ENCODE measurements at places on chromosomes 12 and 14.

DNA sequence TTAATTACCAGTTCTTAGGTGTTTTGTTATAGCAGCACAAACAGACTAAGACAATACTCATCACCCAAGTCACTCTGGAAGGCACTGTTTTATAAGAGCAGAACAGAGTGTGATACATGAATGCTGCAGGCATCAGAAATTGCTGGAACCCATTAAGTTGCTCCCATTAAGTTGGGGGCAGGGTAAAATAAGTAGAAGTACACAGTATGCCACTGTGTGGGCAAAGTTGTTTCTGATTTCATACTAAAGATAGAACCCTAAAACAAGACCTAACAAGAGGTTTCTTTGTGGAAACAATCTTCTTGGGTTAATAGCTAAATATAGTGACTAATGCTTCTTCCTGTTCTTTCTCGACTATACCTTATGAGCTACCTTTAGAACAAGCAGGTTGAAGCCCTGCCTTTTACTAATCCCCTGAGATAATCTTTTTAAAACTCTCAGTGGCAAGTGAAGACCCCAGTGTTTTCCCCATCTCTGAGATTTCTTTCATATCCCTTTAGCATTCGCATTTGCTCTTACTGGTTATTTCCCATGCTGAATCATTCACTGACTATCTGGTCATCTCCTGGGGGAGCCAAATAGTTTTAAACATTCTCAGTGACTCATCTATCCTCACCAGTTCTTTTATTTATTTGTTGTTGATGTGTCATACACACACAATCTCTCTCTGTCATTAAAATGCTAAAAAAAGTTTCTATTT is 52.3 kb downstream of the SOCS2 start:
- no peak for DNase-seq

GRCh38 chr12:24741216-24741615 is 207.7 kb downstream of the BCAT1 start:
- no peak for DNase-seq

DNA sequence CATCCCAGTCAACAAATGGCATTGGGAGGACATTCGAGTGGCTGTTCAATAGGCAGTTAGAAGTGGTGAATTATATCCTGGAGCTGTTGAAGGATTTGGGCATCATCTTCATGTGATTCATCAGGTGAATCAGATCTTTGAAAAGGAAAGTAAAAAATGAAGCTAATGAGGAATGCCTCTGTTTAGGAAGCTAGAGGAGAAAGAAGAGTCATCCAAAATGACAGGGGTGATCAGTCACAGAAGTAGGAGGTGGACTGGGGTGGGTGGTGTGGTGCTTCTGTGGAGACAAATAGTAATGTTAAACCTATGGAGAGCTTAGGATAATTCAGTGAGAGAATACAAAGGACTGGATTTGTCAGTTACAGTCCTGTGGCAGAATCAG is 32.7 kb downstream of the DIP2B start:
- no peak for DNase-seq

- DNase-seq = no peak
These were observed 79.0 kb upstream of the AMIGO2 start for GRCh38 chr12:47158792-47159191.

- DNase-seq = peak; percentile 27
These were observed 736 bp downstream of the C14orf39 start for GRCh38 chr14:60485057-60485597.

DNA sequence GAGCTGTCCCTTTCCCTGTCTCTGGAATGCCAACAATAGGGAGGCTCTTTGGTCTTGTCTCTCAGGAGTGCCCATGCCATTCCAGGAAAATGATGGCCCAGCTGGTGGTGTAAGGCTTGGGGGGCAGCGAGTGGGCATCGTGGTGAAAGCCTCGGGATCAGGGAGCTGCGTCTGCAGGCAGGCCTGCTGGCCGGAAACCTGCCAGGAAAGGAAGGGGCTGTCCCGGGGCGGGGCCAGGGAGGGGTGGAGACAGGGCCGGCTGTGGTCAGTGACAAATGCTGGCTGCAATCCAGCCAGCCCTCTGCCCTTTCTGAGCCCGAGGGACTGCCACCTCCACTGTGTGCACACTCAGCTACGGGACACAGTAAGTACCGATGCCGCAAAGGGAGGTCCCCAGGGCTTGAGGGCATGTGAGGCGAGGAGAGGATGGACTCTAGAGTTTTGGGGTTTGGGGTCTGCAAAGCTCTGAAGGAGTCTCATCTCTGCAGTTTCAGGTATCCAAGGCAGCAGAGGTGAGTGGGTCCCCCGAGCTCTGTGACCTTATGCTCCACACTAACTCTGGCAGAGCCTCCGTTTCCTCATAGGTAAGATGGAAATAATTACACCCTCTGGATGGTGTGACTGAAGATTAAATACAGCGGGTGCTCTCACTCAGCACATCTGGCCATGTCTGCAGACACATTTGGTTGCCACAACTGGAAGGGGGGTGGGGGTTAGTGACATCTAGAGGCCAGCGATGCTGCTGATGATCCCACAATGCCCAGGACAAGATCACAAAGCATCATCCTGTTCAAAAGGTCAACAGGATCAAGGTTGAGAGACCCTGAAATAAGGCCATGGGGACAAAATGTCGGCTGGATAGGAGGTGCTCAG is at the start of gene SERPINA5:
TSS of gene SERPINA5 (plus strand) at position 300 of the 873 bp plus-strand sequence. CDS start 5,937 bp downstream, outside the sequence.
- peak; percentile 30 for DNase-seq

DNA sequence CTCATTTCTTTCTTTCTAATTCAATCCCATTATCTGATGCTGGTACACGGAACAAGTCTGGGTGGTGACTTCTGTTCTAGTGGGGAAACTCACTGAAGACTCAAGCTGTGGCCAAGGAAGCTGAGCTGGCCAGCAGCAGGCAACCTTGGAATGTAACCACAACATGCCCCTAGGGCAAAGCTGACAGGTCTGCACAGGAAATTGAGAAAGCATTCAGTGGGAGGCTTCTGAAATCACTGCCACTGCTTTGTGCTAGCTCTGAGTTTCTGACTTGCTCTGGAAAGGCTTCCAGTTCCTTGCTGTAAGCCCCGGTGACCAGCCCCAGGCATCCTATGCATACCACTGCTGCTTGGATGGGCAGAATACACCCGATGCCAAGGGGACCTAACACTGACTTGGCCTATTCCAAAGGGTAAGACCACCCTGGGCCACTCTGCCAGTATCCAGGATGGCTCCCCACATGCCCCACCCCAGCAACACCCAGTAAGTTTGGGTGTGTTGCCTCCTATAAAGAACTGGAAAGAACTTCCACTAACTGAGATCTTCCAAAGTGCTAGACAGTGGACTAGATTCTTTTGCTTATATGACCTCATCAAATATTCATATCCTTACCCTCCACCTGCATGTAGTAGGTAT is 84.5 kb upstream of the CDKN3 start:
- no peak for DNase-seq

DNA sequence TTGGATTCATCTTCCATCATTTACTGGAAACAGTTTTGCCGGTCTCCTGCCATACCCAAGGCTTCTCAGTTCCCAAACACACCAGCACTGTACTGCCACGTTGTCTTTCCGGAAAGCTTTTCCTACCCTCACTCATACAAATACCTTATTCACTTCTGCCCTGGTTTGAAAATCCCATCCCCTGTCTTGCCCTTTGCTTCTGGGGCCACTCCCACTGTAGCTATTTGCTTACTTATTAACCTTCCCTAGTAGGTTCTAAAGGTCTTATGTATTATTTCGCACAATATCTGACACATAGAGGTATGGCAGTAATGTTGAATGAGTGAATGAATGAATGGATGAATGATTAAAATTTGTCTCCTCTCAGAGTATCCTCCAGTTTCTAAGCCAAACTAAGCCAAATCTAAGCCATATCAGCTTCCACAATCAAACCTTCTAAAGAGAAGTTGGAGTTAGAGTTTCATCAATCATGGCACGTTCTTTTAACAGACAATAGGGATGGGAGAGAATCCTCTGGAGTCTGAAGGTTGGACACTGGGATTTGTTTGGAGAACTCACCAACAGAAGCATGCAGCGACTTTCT is 18.6 kb downstream of the TSPAN8 start:
- no peak for DNase-seq

DNA sequence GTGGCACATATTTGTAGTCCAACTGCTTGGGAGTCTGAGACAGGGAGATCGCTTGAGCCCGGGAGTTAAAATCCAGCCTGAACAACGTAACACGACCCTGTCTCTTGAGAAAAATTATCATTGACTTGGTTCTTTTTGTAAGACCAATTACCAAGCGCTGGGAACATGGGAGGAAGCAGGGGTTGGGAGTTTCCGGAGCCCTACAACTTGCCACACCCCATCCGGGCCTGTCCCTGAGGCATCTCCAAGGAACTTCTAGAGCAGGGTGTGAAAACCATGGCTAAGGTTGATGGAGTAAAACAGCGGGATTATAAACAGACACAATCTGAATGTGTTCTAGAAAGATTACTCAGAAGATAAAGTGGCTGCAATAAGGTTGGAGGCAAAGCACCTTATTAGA is 10.3 kb downstream of the PLXNC1 start:
- DNase-seq = no peak

DNA sequence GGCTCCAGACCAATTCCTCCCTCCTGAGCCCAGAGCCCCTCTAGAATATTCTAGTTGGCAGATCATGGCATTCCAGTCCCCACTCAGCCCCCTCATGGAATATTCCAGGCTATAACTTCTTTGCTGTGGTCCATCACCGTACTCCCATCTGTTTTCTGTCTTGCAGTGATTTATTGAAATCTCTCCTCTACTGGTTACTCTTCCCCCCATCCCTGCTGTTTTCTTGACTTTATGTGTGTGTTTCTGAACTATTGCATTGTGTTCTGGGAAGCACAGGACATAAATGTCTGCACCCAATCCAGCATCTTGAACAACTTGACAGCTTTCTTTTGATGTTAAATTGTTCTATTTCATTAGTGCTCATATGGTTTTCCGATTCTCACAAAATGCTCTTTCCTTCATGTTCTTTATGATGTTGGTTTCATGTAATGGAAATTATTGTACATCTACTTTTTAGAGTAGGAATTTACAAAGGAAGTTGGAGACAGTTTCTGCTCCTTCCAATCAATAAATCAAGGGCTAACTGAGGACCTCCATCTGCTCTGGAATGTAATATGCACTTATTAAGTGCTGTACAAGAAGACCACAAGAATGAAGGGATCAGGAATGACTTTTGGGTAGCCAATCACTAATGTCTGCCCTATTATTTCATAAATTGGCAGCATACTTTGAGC is 26.3 kb downstream of the PDE6H start:
- DNase-seq = no peak

- DNase-seq = no peak
These were observed 2.8 kb upstream of the SAV1 start for GRCh38 chr14:50670866-50671256.

DNA sequence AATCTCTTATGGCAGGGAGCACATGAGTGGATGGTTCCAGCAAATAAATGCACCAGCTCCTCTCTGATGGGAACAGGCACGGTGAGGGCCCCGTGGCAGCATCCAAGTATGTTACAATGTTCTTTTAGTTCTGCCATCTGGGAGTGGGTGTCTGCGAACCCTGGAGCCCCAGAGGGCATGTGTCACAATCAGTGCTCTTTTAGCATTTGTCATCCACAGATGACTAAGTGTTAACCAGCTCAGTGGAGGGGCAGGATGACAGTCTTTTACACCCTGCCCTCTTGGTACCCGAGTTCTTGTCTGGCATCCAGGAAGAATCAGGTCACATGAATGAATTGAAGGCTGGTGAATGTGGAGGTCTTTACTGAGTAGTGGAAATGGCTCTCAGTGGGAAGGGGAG is 560.4 kb upstream of the FLRT2 start:
- no peak for DNase-seq

- DNase-seq = no peak
These were observed 1041.6 kb downstream of the BCL11B start for GRCh38 chr14:98230411-98230810.
